Subcutaneous preadipocyte (primary cell): ENCODE measurements at places on chromosomes 1 and 21. TPM values are rescaled to one million over a fixed set of nuclear protein-coding genes. Genes with fewer than 3 reads are reported as not detected.

Gene LCE6A
- not detected in 2 replicates for total RNA-seq

Gene KANK4
- not detected in 2 replicates for total RNA-seq

Gene SWT1
- total RNA-seq = 4.0 and 4.1 TPM in 2 replicates

Gene KCNK1
- 0.98 and 1.5 TPM in 2 replicates for total RNA-seq

Gene SLC35F3
- total RNA-seq = not detected in 2 replicates

Gene SYCP1
- total RNA-seq = not detected in 2 replicates

Gene ZNF648
- total RNA-seq = not detected in 2 replicates

Gene S100A14
- total RNA-seq = 0.39 and 0.73 TPM in 2 replicates

Gene KMO
- under 0.01 TPM in 2 replicates for total RNA-seq

Gene SELENBP1
- total RNA-seq = 25.0 and 31.6 TPM in 2 replicates

Gene SPOCD1
- total RNA-seq = 39.7 and 74.5 TPM in 2 replicates

Gene KRTAP6-2
- total RNA-seq = not detected in 2 replicates

Gene KRTAP24-1
- not detected in 2 replicates for total RNA-seq

Gene A3GALT2
- not detected in 2 replicates for total RNA-seq

Gene SMCP
- 0.37 TPM in 1 of 2 replicates, not detected in the other for total RNA-seq

Gene FNDC5
- 0.20 and 0.37 TPM in 2 replicates for total RNA-seq

Gene SMIM1
- total RNA-seq = 0.39 TPM in 1 of 2 replicates, not detected in the other

Gene EYA3
- 14.3 and 18.4 TPM in 2 replicates for total RNA-seq

Gene FAM72C
- total RNA-seq = under 0.01 and 1.2 TPM in 2 replicates

Gene JAM2
- 0.37 and 0.39 TPM in 2 replicates for total RNA-seq

Gene SHISA4
- total RNA-seq = 6.6 and 7.0 TPM in 2 replicates

Gene DPH2
- 12.9 and 20.7 TPM in 2 replicates for total RNA-seq

Gene CPLANE2
- total RNA-seq = 8.2 and 8.8 TPM in 2 replicates

Gene KCNN3
- under 0.01 TPM in 1 of 2 replicates, not detected in the other for total RNA-seq

Gene CLCA4
- not detected in 2 replicates for total RNA-seq

Gene TNNI3K
- total RNA-seq = 0.37 and 0.39 TPM in 2 replicates

Gene KCND3
- total RNA-seq = under 0.01 and 0.37 TPM in 2 replicates

Gene ARMH1
- 0.59 and 2.2 TPM in 2 replicates for total RNA-seq

Gene SERTAD4
- under 0.01 and 0.20 TPM in 2 replicates for total RNA-seq

Gene TCHHL1
- not detected in 2 replicates for total RNA-seq

Gene ZBTB7B
- total RNA-seq = 11.4 and 14.5 TPM in 2 replicates

Gene TNFSF4
- total RNA-seq = 0.73 and 1.8 TPM in 2 replicates

Gene HSPA6
- total RNA-seq = under 0.01 and 0.20 TPM in 2 replicates

Gene FMO4
- 2.0 and 2.6 TPM in 2 replicates for total RNA-seq

Gene TMEM240
- 2.6 and 3.1 TPM in 2 replicates for total RNA-seq

Gene C1orf185
- not detected in 2 replicates for total RNA-seq

Gene ADIPOR1
- 72.4 and 82.3 TPM in 2 replicates for total RNA-seq

Gene NFASC
- 11.9 and 12.1 TPM in 2 replicates for total RNA-seq

Gene PLA2G2D
- total RNA-seq = not detected in 2 replicates

Gene AK5
- total RNA-seq = 24.6 and 32.7 TPM in 2 replicates

Gene OPTC
- total RNA-seq = not detected in 2 replicates

Gene CFHR5
- total RNA-seq = not detected in 2 replicates

Gene OR2L8
- total RNA-seq = not detected in 2 replicates

Gene CD1D
- 0.37 and 0.39 TPM in 2 replicates for total RNA-seq

Gene MFN2
- total RNA-seq = 47.4 and 61.6 TPM in 2 replicates

Gene DFFB
- 8.8 and 10.8 TPM in 2 replicates for total RNA-seq

Gene CXADR
- total RNA-seq = 0.59 and 1.1 TPM in 2 replicates

Gene FCRL5
- not detected in 2 replicates for total RNA-seq

Gene HRNR
- not detected in 2 replicates for total RNA-seq
